ENCODE measurements at places on chromosomes 16 and 17.

DNA sequence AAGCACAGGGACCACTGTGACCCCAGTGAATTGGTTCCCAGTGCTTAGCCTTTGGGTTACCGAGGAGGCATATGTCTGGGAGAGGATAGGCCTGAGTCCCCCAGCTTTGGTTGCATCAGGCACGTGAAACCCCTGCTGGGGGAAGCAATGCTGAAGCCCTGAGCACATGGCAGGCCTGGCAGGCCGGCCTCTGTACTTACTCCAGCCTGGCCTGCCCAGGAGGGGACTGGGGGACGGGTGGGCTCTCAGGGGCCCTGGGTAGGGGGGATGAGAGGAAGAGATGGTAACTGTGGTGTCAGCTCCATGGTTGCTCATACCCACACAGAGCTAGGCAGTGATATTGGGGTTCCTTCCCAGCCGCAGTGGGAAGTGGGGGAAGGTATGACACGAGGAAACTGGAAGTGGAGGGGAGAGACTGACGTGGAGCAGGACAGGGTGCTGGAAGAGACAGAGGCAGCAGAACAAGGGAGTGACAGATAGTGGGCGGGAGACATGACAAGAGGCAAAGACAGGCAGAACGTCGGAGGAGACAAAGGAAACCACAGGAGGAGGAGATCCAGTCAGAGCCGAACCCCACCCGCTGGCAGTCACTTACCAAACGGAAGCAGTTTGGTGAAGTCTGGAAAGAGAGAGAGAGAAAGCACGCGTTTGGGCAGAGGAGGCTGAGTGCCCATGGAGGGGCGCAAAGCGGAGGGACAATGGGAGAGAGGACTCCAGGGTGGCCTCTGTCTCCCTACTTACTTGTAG lies 9.1 kb downstream of the TMEM208 start:
- peak; percentile 37 for DNase-seq

GRCh38 chr17:7293159-7293558 lies 1.3 kb downstream of the YBX2 start:
- DNase-seq, result no peak

DNA sequence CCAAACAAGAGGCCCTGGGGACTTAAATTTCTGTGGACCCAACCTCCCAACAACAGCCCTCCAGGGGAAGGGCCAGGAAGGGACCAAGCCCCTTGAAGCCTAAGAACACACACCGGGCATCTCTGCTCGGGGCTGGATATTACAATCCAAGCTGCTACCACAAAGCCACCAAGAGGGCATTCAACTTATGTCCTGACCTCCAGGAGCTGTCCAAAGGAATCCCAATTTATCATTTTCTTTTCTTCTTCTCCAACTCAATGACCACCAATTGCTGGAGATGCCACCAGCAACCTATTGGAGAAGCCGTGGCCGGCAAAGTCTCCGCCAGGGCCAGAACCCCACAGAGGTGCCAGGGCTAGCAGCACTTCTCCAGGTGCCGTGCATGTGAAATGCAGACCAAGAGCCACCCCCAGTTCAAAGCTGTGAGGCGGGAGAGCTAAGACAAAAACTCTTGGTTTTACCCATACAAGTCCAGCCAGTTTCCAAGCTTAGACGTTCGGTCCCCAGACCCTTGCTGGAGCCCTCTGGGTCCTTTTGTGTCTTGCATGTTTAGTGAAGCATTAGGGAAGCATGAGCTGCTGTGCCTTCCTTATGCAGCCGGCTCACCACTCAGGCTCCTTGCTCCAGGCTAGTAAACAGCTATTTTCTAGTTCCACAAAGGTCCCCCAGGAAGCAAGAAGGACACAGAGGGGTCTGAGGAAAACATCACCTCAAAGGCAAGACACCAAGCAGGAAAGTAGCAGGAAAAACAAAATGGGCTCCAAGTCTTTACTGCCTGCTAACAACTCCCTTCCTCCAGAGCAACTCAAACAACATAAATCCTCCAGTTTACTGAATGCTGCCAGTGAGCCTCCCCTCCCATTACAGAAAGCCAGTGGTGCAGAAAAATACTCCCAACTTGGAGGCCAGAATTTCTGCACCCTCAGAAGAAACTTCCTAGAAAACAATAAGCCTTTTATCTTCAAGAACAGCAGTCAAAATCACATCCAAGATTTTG lies 3.2 kb downstream of the PITPNA start:
- DNase-seq, result no peak

GRCh38 chr17:15469260-15469659 lies 1.8 kb upstream of the CDRT4 start:
- no peak for DNase-seq

DNA sequence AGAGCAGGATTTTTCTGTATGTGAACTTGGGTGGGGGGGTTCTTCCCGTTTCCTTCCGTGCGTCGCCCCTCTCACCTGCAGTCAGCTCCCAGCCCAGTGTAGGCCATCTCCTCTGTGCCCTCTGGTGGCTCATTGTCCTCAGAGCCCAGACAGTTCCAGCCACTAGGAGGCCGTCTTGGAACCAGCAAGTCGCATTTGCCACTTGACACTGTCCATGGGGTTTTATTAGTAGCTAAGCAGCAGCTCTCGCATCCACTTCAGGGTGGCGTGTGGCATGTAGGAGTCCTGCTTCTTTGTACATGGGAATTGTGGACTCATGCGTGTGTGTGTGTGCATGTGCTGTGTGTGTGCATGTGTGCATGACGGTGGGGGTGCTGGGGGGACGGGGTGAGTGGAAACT lies 74.0 kb downstream of the SEC14L1 start:
- no peak for DNase-seq
